Neural crest cell (in vitro differentiated cells): ENCODE measurements at places on chromosomes 6 and 20.
A peak's percentile ranks its signal among the peaks of the same experiment; 100 is the strongest.

- no peak for DNase-seq
Measured at GRCh38 chr20:52441710-52442109, 250.1 kb upstream of the ZFP64 start.

GRCh38 chr20:57614490-57615444, 5.5 kb downstream of the ZBP1 start:
- DNase-seq = no peak

DNA sequence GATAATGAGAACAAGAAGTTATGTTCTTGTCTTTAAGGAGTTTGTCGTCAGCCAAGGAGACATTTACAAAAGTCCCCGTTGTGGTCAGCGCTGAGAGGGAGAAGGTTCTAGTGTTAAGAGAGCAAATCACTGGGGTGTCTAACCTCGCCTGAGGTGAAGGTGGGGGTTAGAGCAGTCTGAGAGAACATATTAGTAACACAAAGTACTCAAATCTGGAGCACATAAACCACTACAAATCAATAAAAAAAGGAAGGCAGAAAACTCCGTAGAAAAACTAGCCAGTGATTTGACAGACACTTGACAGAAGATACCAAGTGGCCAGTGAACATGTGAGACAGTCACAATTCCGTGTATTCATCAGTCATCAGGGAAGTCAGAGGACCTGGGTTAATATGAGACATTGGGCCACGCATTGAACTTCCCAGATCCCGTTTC, 45.4 kb downstream of the CDS2 start:
- DNase-seq = no peak

GRCh38 chr6:34190504-34191122, 44.7 kb upstream of the GRM4 start:
- no peak for DNase-seq

GRCh38 chr6:2900821-2901644, 2.1 kb downstream of the SERPINB9 start:
- no peak for DNase-seq

DNA sequence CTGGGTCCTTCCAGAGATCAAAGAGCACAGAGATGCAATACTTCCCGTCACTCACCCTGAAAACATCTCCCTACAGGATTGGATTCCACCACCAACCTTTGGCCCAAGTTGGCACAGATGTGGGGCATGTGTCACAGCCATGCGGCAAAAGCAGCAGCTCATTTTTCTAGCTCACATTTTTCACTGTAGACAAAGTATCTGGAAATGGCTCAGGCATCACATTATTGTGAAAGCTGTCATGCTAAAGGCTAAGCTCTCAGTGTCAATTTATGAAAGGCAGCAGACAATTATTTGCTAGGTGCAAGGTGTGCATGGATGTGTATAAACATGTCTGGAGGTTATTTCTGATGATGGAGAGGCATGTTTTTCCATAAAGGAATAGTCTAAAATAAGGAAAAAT, 248.8 kb upstream of the PRND start:
- DNase-seq = no peak

- DNase-seq = no peak
Measured at GRCh38 chr6:320351-321157, 28.3 kb downstream of the DUSP22 start.

DNA sequence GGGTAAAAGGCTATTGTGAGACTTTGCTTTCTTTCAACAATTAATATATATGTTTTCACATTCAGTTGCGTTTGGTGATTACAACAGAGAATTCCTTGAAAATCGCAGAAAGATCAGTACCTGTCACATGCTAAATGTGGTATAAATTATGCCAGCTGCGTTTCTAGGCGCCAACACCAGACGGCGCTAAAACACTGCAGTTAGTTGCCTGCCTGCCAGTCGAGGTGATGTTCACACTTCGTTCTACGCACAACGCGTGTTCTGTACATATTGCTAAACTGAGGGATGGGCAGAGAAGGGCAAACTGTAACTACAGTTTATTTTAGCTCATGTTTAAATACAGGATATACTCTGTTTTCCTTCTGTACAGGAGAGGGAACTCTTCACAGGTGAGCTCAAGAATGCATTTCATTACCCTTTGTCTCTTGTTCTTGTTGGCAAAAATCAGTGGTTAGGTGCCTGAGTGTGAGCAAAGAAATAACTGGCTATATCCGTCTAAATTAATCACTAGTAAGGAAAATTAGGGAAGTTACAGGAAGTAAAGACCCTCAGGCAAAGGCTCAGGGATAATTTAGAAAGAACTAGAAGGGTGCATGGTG, 100.1 kb upstream of the RGS17 start:
- DNase-seq = peak; percentile 75

DNA sequence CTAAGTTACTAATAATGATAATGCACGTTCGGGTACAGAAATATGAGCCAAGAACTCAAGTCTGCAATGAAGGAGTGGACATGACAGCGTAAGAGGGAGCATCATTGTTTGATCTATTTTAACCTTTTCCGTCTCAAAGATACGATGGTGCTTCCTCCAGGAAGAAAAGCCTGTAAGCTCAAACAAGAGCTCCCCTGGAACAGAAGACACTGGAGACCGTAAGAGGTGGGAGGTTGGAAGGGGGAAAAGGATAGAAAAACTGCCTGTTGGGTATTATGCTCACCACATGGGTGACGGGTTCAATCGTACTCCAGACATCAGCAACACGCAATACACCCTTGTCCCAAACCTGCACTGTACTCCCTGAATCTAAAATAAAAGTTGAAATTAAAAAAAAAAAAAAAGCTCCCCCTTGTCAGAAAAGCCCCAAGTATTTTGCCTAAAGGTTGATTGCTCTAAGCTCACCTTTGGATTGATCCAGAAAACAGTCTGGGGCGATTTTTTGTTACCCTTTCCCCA, 180.5 kb downstream of the TRIM27 start:
- no peak for DNase-seq

DNA sequence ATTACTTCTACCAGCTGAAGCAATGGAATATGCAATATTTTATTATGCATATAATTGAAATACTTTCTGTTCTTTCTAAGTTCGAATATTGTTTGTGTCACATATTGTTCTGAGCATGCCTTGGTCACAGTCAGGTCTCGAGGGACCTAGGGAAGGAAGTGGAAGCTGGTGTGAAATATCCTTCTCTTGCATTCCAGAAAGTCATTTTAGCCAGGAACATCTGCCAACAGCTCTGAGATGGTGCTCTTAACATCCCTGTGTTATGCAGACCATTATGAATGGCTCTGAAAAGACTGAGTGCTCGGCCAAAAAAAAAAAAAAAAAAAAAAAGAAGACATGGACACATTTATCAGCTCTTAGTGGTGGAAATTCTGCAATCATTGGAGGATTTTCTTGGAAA, 132.7 kb upstream of the JAG1 start:
- no peak for DNase-seq

GRCh38 chr6:129469070-129469662, 240.8 kb downstream of the ARHGAP18 start:
- DNase-seq = no peak

DNA sequence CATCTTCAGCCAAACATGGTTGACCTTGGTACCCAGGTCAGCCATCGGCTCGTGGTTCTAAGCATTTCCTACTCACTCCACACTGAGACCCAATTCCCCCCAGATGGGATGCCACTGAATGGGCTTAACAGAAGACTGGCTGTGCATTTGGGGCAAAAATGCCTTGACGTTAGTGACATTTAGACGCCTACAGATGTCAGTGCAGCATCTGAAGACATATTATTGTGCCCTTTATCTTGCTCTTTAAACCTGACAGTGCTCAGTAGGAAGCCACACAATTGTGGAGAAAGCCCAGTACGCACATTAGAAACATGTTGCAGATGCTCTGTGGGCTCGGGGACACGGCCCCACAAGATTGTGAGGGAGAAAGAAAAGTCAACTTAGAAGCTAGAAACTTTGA, 414.7 kb downstream of the PTPRT start:
- DNase-seq = no peak

GRCh38 chr6:34839666-34840352, 47.9 kb downstream of the BLTP3A start:
- no peak for DNase-seq

DNA sequence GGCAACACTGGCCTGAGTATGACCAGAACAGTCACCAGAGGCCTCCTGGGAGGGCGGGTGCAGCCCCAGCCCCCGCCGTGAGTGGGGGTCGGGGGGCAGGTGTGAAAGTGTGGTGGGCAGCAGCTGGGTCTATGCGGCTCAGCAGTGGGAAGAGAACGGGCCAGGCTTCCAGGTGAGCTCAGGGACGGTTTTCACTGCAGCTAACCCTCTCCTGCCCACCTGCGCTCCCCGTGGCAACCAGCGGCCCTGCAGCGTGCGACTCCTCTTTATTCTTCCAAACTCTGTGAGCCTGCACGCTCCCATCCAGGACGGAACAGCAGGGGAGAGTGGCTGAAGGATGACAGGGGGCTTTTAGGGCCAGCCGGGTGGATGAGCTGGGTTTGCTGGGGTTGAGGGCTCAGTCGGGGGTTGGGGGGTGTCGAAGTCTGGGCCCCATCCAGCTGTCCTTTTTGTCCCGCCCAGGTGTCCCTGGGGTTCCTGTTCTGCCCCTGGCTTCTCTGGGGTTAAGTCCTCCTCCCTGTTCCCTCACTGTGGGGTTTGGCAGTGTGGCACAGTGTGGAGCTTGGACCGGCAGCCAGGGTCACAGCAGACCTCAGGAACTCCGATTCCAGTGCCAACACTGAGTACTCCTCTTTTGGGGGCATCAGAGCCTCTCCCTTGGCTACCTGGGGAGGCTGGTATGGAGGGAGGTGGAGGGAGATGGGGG, 859 bp upstream of the BIRC7 start:
- DNase-seq = no peak

GRCh38 chr6:77123527-77123926, 339.8 kb downstream of the HTR1B start:
- DNase-seq = no peak

GRCh38 chr6:166029506-166029905, 138.1 kb downstream of the TBXT start:
- no peak for DNase-seq

GRCh38 chr6:7377961-7378360, 11.6 kb downstream of the CAGE1 start:
- DNase-seq = no peak

DNA sequence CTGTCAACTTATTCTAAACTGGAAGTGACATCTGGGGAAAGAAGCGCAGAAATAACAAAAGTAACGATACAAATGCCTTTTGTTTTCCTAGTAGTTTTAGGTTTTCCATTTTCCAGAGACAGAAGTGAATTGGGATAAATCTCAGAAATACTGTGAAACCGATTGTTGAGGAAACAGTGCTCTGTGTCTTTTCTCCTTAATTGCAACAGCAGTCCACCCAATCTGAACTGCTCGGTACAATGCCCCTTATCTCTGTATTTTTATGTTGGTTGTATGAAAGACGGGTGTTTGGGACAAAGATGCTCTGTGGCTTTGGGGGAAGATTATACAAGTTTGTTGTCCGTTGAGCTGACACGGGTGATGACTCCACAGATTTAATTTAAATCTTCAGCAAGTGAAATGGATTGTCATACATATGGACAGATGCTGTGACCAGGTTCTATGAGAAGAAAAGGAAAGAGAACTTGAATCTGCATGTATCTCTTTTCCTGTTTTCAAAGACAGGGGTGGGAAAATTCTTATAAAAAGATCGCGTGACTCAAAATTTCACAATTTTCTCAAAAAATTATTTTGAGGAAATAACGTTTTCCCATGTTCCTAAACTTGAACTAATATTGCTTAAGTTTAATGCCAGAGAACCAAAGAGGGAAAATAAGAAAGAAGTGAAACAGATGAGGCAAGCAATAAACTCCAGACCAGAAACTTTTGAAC, 41.2 kb downstream of the SASH1 start:
- DNase-seq = no peak

GRCh38 chr6:37432590-37432915, 468 bp upstream of the CMTR1 start:
- DNase-seq = no peak

DNA sequence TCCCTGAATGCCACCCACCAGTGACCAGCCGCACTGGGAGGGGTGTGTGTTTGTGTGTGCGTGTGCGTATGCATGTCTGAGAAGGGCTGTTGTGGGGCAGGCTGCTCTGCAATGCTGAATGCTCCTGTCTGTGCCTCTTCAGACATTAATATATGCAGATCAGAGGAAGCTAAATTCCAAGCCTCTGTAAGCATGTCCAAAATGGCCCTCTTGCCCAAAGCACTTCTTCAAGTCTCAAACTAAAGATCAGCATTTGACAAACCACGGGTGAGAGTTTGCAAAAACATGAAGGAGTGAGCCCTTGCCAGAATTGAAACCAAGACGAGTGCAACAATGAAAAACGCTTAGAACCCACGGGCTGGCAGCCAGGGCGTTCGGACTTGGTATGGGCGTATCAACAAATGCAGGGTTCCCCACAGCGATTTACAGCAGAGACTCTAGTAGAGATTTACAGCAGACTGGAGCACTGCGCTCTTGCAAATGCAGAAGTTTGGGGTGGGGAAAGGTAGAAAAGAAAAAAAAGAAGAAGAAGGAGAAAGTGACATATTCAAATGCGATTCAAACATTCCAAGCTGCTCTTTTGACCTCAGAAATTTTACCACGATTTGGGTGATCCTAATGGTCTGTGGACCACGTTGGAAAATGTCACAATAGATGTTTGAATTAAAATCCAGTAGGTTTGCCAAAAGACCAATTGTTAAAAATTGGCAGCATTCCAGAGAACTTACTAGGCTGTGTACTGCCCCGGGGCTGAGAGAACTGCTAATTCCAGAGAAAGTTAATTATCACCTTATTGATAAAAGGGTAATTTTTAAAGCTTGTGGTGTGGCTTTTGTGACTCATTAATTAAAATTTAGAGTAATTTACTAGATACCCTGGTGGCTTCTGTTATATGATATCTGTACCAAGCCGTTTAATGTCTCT, 3.5 kb downstream of the SCML4 start:
- no peak for DNase-seq

GRCh38 chr6:167882244-167882643, 55.5 kb downstream of the AFDN start:
- DNase-seq = no peak

GRCh38 chr6:39314273-39314795, at the start of gene KCNK17:
KCNK17 (minus strand) TSS chr6:39314419; CDS start chr6:39314320, 99 bp downstream.
- no peak for DNase-seq

GRCh38 chr20:38195521-38195920, 30.5 kb upstream of the TGM2 start:
- DNase-seq = no peak

GRCh38 chr6:111190637-111191036, 103.3 kb downstream of the SLC16A10 start:
- no peak for DNase-seq

DNA sequence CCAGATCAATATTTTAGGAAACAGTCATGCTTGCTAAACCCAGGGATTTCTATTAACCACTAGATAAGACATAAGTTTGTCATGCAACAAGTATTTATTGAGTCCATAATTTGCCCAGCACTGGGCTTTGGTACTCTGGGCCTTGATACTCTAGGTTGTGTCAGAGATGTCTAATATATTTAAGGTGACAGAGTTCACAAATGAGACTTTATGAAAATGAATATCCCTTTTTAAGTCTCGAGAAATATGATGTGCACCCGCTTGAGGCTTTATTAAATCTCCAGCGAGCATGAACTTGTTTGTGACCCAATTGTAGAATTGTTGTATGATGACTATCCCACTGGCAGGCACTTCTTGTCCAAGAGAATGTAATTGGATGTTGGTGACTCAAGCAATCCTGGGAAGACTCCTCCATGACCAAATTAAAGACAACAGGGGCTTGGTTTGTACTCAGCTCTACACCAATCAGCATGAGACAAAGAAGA, 109.2 kb downstream of the ESR1 start:
- no peak for DNase-seq
